ENCODE measurements at places on chromosomes 4 and X. TPM values are rescaled to one million over a fixed set of nuclear protein-coding genes. Genes with fewer than 3 reads are reported as not detected.
A peak's percentile ranks its signal among the peaks of the same experiment; 100 is the strongest.

Gene ASMT
- 0.50 TPM for total RNA-seq

Gene VCX
- total RNA-seq, result not detected

Gene RNF150
- total RNA-seq, result not detected

GRCh38 chrX:109660435-109661143 lies 35.6 kb upstream of the KCNE5 start:
- no peaks in the 10 kb centered on the region for H3K4me1 ChIP-seq
- no peak overlapping the region for H3K4me3 ChIP-seq
- H3K36me3 ChIP-seq, result peaks cover 57% of the 10 kb centered on the region
- no peaks in the 10 kb centered on the region for H3K27me3 ChIP-seq

DNA sequence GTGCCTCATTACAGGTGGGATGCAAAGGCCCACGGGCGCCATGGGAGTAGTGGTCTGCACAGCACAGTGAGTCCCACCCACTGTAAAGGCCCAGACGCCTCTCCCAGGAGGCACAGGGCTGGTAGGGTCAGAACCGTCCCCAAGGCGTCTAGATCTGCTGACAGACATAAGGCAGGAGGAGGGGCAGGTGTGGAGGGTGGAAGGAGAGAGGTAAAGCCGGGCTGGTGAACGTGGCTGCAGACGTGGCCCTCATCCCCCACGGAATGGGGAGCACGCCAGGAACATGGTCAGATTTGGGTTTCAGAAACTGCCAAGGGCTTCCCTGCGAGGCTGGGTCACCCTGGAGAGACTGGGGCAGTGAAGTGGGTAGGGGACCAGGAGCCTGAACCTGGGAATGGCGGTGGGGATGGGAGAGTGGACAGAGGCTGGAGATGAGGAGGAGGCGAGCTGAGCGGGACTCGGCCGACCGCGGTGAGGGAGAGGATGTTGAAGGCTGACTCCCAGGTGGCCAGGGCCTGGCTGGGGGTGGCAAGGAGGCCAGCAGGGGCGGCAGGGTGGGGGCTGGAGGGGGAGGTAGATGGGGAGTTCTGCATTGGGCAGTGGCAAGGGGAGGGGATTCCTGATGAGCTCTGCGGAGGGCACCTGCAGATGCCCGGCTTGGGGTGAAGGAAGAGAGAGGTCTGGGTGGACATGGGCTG lies 184.9 kb downstream of the AFAP1 start:
- H3K36me3 ChIP-seq, result no peaks in the 10 kb centered on the region
- H3K27ac ChIP-seq, result no peak overlapping the region
- no peak overlapping the region for H3K4me3 ChIP-seq
- peaks cover 13% of the 10 kb centered on the region for H3K4me1 ChIP-seq
- no peaks in the 10 kb centered on the region for H3K27me3 ChIP-seq

- H3K4me1 ChIP-seq, result no peaks in the 10 kb centered on the region
- H3K4me3 ChIP-seq, result no peak overlapping the region
- H3K27ac ChIP-seq, result no peak overlapping the region
Observed at GRCh38 chr4:158949099-158949498, 153.8 kb upstream of the RAPGEF2 start.

Gene MAGEA10
- total RNA-seq, result not detected

Gene ZNF157
- total RNA-seq, result 0.50 TPM

DNA sequence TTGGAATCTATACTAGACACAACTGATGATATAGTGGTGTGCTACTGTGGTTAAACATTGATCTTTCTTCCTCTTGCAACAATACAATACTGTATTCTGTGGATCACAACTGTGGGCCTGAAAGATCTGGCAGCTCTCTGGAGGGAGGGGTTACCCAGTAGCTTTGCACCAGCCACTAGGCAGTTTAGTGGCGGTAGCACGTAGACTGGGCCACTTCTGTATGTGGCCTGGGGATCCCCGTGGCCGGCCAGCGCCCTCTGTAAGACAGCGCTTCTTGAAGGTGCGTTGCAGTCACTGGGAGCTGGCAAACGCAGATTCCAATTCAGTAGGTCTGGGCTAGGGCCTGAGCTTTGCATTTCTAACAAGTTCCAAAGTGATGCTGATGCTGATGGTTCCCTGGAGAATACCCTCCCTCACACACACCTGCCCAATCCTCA lies 168.6 kb downstream of the MGST2 start:
- no peak for DNase-seq
- H3K27me3 ChIP-seq, result no peaks in the 10 kb centered on the region
- no peak overlapping the region for H3K4me3 ChIP-seq
- H3K36me3 ChIP-seq, result no peaks in the 10 kb centered on the region

Gene SMIM10L2A
- total RNA-seq, result 1.3 TPM

Gene PCDH10
- total RNA-seq, result not detected

Gene CSAG1
- total RNA-seq, result not detected

DNA sequence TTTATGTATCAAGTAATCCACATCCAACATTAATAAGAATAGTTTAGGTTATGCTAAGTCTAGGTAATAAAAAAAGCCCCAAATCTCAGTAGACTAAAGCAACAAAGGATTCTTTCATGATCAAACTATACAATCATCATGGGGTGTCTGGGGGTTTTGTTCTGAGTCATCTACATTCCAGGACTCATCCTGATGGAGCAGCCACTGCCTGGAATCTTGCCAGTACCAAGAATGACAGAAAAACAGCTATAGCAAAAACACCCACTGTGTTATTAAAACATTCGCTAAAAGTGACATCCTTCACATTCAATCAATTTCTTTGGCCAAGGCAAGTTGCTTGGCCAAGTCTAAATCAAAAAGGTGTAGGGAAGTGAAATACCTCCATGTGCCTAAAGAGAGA lies 3.9 kb upstream of the ARHGEF38 start:
- no peaks in the 10 kb centered on the region for H3K4me1 ChIP-seq
- H3K36me3 ChIP-seq, result no peaks in the 10 kb centered on the region
- H3K4me3 ChIP-seq, result no peak overlapping the region
- H3K27ac ChIP-seq, result no peak overlapping the region
- no peak for DNase-seq

DNA sequence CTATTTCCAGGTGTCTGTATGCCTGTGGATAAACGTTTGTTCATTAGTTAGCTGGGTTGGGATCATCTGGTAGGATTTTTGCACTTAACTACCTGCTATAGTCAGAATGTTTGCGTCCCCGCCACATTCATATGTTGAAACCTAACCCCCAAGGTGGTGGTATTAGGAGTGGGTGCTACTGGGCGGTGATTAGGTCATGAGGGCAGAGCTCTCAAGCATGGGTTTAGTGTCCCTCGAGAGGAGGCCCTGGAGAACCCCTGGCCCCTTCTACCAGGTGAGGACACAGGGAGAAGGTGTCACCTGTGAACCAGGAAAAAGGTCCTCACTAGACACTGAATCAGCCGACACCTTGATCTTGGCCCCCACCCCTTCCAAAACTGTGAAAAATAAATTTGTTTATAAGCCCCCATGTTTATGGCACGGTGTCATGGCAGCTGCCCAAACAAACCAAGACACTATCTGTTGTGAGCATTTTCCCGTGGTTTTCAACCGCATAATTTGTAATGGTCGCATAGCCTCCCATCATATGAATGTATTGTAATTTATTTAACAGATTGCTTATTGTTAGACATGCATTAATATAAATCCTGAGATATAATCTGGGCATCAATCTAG lies 92.7 kb upstream of the TRIM2 start:
- DNase-seq, result no peak
- no peaks in the 10 kb centered on the region for H3K36me3 ChIP-seq
- no peaks in the 10 kb centered on the region for H3K27me3 ChIP-seq
- H3K27ac ChIP-seq, result no peak overlapping the region
- H3K4me1 ChIP-seq, result peaks cover 52% of the 10 kb centered on the region
- no peak overlapping the region for H3K4me3 ChIP-seq

DNA sequence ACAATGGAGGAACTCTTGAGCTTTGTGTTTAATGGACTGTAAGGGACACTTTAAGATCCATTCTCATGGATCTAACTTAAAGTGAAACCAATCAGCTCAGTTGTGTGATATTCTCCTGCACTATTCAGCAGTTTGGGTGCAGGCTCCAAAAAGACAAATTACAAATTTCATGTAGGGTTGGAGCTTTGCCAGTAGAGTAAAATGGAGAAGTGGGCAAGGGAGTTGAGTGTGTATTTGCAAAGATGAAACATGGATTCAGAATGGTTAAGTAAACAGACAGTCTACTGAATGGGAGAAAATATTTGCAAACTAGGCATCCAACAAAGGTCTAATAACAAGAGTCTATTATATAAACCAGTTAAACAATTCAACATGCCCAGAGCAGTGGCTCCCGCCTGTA lies 21.2 kb upstream of the MID2 start:
- H3K4me1 ChIP-seq, result no peaks in the 10 kb centered on the region
- H3K4me3 ChIP-seq, result no peak overlapping the region
- H3K36me3 ChIP-seq, result no peaks in the 10 kb centered on the region
- H3K27ac ChIP-seq, result no peak overlapping the region

Gene SSX2B
- total RNA-seq, result not detected

GRCh38 chr4:106063009-106063408 lies 167.7 kb downstream of the NPNT start:
- no peak for DNase-seq
- H3K36me3 ChIP-seq, result no peaks in the 10 kb centered on the region
- no peaks in the 10 kb centered on the region for H3K4me1 ChIP-seq
- H3K27ac ChIP-seq, result no peak overlapping the region
- no peak overlapping the region for H3K4me3 ChIP-seq
- no peaks in the 10 kb centered on the region for H3K27me3 ChIP-seq

DNA sequence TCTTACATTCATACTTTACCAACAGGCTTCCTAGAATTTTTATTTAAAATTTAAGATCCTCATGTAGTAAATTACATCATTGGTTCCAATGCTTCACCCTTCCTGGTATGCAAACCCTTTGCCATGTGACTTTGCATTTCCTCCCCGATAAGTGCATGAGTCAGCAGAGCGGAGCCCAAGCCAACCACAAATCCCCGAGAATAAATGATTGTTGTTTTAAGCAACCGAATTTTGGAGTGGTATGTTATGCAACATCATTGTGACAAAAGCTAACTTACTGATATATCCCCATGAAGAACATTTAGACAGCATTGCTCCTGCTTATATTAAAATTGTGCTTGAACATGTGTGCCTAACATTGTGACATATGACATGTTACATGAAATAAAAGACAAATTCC lies 199.4 kb upstream of the DDX53 start:
- DNase-seq, result no peak
- H3K4me1 ChIP-seq, result no peaks in the 10 kb centered on the region
- H3K27ac ChIP-seq, result no peak overlapping the region
- no peaks in the 10 kb centered on the region for H3K36me3 ChIP-seq

Gene WNK3
- 0.16 TPM for total RNA-seq

DNA sequence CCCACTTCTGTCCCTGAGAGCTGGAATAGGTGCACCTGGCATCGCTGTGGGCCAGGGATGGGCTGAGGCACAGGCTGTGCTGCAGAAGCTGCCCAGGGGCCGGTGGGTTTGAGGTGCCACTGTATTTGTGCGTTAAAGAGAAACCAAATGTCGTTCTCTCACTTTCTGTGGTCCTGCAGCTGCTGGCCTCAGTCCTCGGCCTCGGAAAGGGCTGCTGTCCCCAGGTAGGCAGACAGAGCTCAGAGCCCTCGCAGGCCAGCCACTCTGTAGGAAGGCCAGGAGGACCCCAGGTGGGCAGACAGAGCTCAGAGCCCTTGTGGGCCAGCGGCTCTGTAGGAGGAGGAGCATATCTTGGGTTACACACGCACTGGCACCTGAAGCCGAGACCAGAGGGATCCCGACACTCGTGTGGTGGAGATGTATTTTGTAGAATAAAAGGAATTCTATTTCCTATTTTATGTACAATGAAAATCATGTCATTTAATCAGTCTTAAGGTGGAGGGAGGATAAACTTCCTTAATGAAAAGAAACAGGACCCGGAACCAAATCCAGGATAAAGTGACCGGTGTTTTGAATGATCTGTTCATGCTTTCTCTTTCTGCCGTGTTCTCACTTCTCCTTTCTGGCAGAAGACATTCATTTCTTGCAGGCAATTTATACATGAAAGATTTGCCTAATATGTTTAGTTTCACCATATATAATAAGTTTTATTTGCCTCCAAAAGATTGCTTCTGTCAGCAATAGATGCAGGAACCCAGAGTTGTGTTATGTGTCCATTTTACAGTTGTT lies 54.4 kb upstream of the HGFAC start:
- no peak for DNase-seq
- no peak overlapping the region for H3K4me3 ChIP-seq
- peaks cover 20% of the 10 kb centered on the region for H3K4me1 ChIP-seq
- no peaks in the 10 kb centered on the region for H3K27me3 ChIP-seq
- no peaks in the 10 kb centered on the region for H3K36me3 ChIP-seq

Gene STARD8
- total RNA-seq, result 0.22 TPM

GRCh38 chrX:48996969-48997368 lies 5.1 kb downstream of the GRIPAP1 start:
- no peak for DNase-seq
- peaks cover 24% of the 10 kb centered on the region for H3K4me1 ChIP-seq
- peaks cover 51% of the 10 kb centered on the region for H3K36me3 ChIP-seq
- H3K27me3 ChIP-seq, result no peaks in the 10 kb centered on the region
- H3K4me3 ChIP-seq, result no peak overlapping the region

Gene XG
- total RNA-seq, result not detected

GRCh38 chr4:6703786-6704185 lies 5.9 kb downstream of the MRFAP1L1 start:
- no peak overlapping the region for H3K27ac ChIP-seq
- DNase-seq, result no peak
- H3K27me3 ChIP-seq, result no peaks in the 10 kb centered on the region
- no peak overlapping the region for H3K4me3 ChIP-seq
- H3K4me1 ChIP-seq, result peaks cover 59% of the 10 kb centered on the region

DNA sequence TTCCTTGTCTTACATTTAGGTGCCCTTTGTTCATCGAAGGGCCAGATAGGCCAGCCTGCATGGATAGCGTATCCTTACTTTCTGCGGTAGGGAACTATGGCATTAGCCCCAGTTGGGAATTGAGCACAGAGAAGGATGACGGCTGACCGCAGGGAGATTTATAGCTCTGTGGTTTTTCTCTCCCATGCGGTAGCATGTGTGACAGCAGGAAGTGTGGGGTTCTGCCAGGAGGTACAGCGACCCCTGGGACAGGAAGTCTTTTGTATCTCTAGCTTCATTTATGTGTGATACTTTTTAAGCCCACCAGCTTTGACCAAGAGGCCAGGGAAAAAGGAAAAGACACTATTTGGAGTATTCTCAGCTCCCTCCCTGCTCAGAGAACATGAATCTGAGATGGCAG lies 33.1 kb downstream of the GAB3 start:
- H3K27me3 ChIP-seq, result no peaks in the 10 kb centered on the region
- H3K4me3 ChIP-seq, result peak overlapping the region; percentile 11
- H3K4me1 ChIP-seq, result peaks cover 39% of the 10 kb centered on the region
- peak overlapping the region; percentile 63 for H3K27ac ChIP-seq
- peak; percentile 42 for DNase-seq

Gene MTNR1A
- not detected for total RNA-seq

GRCh38 chr4:31026256-31026655 lies 306.1 kb downstream of the PCDH7 start:
- no peaks in the 10 kb centered on the region for H3K4me1 ChIP-seq
- H3K27me3 ChIP-seq, result no peaks in the 10 kb centered on the region
- H3K36me3 ChIP-seq, result no peaks in the 10 kb centered on the region
- no peak overlapping the region for H3K27ac ChIP-seq
- DNase-seq, result no peak
- H3K4me3 ChIP-seq, result no peak overlapping the region

Gene AGTR2
- not detected for total RNA-seq
